ENCODE measurements at places on chromosomes 5 and 9.

- no peak for ATAC-seq
Measured at GRCh38 chr5:157323107-157323706, 57.3 kb downstream of the CYFIP2 start.

- ATAC-seq = no peak
Measured at GRCh38 chr5:39108987-39109386, 34.8 kb upstream of the RICTOR start.

GRCh38 chr9:93297659-93298497 is 113.9 kb downstream of the WNK2 start:
- ATAC-seq = no peak

DNA sequence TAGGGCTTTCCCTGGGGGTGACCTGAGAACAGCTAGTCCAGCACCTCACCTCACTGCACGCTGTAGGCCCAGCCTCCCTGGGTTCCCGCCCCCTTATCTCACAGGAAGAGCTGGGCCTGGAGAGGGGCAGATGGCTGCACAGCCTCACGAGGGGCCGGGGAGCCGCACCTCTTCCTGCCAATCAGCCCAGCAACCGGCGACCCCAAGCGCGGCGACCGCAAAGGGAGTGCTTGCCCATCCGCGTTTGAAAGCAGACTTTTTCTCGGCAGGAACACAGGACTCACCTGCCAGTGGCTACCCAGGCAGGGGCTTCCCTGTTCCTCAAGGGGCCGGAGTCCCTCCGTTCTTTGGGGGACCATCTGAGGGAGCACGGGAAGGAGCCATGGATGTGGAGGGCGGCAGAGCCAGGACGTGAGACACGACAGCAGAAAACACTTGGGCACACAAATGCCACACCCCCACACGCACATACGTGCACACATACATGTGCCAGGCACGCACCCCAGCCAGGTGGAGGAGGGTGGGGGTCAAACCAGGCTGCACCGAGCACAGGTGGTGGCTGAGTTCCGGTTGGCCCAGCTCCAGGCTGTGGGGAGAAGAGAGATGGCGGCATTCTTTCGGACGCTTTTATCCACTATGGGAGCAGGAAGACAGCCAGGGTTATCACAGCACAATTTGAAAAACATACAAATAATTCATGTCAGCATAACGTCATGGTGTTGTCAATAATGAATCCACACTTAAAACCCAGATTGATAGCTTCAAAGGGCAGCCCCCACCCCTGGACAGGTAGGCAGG is 11.3 kb downstream of the TMEM250 start:
- no peak for ATAC-seq

DNA sequence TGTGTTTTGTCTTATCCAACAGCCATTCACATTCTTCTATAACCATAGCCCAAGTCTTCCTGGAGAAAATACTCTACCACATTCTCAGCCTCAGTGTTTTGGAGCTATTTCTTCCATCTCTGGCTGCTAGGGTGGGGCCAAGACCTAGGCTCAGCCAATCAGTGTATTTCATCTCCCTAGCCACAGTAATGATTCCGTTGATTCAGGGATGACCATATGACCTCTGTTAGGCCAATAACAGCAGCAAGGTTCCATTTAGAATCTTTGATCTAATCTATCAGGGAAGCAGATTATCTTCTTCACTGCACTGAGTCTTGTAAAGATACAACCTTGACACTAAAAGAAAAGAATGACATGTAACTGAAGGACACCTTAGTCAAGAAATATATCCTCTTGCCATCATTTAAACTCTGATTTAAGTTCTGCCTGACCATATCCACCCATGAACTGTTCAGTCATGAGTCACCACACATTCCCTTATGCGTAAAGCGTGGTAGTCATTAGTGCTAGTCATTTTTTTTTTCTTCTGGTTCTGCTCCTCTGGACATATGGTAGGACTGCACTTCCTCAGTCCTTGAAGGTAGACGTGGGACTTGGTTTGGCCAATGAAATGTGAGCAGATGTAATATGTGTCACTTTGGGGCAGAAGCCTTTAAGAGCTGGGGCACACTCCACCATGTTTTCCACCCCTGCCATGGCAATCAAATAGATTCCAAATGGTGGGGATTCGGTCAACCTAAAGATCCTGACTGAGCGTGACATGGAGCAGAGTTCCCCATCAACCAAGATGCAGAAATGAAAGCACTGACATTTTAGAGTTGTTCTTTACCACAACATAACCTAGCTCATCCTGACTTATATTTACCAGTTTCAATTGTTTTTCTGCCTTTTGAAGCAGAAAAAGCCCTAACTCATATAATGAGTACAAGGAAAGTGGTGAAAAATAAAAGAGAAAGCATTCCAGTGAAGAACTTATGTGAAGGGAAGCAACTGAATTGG is 12.7 kb upstream of the PRELID2 start:
- ATAC-seq = peak; percentile 32

DNA sequence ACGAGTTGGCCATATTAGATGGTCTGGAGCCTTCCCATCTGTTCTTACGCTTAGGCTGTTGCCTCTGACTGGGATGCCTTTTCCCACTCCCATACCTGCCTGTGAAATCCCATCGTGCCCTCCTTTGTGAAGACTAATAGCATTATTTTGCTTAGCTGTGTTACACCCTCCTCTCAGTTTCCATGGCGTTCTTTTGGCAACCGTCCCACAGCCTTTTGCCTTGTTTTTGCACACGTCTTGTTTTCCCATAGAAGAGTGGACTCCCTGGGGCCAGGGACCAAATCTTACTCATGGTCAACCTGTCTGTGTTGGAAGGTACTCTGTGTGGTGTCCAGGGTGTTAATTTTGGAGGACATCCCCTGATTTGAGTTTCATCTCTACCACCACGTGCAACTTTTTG is 242.1 kb downstream of the HSPA4 start:
- ATAC-seq = no peak

GRCh38 chr5:33734537-33734936 is 157.3 kb downstream of the ADAMTS12 start:
- ATAC-seq = peak; percentile 58

DNA sequence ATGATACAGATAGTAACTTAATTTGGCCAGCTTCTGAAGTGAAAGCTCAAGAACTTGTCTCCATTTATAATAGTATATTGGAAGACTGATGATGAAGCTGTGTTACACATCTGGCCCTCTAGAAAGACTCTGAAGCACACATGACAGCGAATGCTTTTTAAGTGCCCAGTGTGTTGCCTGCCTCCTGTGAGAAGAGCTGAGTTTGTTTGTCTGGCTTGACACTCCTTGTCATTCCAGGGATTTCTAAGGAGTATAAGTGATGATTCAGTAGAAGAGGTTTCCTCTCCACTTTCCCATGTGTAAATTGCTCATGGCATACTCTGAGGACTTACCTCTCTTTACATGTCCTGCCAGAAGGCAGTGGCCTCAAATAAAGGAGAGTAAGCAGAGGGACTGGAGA is 30.4 kb upstream of the LRRTM2 start:
- ATAC-seq = no peak

- ATAC-seq = peak; percentile 49
Measured at GRCh38 chr5:90940227-90940995, 381.8 kb downstream of the ADGRV1 start.

DNA sequence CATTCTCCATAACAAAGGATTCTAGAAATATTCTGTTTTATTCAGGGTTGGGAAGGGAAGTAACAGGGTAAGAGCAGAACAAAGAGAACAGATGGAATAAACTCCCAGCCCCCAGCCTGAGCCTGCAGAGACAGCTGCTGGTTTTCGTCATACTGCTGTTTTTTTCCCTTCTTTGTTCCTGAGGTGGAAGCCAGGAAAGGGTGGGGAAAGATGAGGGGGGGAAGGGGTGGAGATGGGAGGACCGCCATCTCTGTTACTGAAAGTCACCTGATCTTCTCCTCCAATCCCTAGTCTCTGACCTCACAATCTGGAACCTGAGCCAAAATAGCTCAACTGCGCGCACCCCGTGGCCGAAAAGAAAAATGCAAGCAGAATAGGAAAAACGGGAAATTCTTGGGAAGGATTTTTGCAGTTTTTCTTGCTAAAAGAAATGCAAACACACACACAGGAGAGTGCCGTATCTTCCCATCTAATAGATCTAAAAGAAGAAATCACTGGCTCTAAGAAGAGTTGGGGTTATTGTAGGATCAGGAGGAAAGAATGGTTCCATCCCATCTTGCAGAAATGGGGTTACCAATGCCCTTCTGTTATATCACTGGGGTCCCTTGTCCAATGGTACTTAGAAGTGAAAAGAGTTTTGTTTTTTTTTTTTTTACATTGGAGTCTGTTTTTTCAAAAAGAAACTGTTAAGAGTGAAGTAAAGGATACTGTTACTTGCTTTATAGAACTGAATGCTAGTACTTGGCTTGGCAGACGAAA is 57.9 kb downstream of the DIAPH1 start:
- ATAC-seq = peak; percentile 57

DNA sequence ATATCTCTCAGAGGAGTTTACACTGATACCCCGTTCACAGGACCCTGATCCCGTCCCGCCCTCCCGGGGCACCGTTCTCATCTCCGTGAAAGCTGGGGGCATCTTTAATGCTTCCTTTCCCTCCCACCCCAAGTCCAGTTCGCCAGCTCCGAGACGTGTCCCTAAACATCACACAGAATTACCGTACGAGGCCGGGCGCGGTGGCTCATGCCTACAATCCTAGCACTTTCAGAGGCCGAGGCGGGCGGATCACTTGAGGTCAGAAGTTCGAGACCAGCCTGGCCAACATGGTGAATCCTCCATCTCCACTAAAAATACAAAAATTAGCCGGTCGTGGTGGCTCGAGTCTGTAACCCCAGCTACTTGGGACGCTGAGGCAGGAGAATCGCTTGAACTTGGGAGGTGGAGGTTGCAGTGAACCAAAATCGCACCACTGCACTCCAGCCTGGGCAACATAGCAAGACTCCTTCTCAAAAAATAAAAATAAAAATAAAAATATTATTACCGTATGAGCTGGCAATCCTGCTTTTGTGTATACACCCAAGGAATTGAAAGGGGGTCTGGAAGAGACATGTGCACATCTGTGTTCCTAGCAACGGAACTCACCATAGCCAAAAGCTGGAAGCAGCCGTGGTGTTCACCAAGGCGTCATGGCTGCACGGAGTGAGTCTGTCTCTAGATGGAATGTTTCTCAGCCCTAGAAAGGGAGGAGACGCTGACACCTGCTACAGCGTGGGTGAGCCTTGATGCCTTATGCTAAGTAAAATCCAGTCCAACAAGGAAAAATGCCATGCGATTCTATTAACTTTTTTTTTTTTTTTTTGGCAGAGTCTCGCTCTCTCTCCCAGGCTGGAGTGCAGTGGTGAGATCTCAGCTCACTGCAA is 1.2 kb upstream of the ABO start:
- no peak for ATAC-seq

DNA sequence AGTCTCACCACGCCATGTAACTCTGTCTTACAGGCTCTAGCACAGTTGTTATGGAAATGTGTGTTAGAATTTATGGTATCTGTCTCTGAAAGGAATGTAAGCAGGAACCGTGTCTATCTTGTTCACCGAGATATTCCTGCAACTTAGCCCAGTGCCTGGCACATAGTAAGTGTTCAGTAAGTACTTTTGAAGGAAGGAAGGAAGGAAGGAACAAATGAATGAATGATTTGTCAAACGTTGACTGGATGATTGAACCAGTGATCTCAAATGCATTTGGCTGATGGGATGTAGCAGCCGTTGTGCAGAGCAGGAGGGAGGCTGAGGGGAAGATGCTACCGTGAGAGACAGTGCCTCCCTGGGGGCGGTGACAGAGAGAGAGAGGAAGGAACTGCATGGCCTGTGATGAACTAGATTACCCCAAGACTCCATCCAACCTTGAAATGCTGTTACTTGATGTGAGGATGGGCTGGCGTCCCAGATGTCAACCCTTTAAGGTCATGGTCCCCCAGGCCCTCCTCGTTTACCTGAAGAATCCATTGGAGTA is 47.5 kb upstream of the PPARGC1B start:
- no peak for ATAC-seq

DNA sequence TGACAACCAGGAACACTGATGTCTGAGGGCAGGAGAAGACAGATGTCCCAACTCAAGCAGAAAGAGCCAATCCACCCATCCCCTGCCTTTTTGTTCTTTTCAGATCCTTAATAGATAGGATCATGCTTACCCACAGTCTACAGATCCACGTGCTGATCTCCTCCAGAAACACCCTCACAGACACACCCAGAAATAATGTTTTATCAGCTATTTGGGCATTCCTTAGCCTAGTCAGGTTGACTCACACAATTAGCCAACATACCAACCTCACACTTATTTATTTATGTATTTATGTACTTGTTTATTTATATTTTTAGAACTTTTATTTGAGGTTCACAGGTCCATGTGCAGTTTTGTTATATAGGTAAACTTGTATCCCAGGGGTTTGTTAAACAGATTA is 151.5 kb upstream of the IL12B start:
- ATAC-seq = no peak

DNA sequence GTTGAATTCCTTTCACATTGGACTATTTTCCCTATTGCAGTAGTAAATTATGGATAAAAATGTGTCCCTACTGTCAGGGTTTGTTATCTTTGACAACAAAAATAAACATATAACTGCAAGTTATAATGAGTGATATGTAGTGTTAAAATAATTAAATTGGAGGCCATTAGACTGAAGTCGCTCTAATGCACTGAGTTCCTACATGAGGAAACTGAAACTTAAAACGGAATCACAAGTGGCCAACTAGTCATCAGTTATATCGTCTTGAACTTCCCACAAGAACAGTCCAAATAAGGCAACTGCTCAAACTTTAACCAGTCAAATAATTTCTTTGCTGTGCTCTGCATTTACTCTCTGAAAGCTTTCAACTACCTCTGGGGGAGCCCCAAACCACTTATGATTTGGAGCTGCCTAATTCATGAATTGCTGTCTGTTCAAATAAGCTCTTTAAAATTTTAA is 2.1 kb upstream of the IFT74 start:
- no peak for ATAC-seq

DNA sequence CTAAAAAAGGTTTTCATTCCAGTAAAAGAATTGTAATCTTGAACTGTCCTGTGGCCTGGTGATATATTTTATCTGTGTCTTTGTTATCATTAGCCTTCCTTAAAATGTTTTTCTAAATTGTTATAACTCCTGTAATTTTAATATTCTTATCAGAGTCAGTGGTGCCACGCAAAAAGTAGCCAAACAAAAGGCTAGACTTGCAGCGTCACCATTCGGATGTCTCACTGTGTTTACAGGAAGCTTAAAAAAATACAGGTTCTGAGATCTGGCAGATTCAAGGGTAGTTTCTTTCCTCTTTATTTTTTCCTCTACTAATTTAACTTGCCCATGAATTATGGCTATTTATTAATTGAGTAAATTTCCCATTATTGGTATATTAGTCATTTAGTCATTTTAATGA is 362.3 kb downstream of the MAT2B start:
- no peak for ATAC-seq

DNA sequence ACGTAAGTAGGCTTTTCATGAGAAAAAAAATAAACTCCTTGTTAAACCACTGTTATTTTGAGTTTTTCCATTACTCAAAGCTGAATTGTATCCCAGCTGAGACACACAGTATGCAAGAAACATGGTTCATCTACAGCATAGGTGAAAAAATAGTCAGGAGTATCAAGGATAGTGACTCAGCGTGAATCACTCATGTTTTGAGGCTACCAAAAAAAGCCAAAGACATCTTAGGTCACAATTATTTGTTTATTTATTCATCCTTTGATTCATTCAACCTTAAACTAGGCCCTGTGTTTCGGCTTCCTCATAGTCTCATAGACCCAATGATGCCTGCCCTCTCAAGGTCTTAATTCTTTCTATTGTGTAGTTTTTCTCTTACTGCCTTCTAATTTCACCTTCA is 32.9 kb upstream of the STX17 start:
- no peak for ATAC-seq

- peak; percentile 69 for ATAC-seq
Measured at GRCh38 chr5:132070460-132071337, 2.9 kb upstream of the CSF2 start.

GRCh38 chr5:9610969-9611368 is 19.2 kb downstream of the TAS2R1 start:
- ATAC-seq = no peak

- ATAC-seq = no peak
Measured at GRCh38 chr5:116824751-116825438, 250.3 kb upstream of the SEMA6A start.

All from motor neuron (in vitro differentiated cells).